ENCODE measurements at places on chromosomes 7 and 10.

GRCh38 chr10:78262860-78263259 is 229.2 kb downstream of the RPS24 start:
- no peak for DNase-seq

GRCh38 chr10:24237801-24238395 is 29.0 kb downstream of the KIAA1217 start:
- no peak for DNase-seq

DNA sequence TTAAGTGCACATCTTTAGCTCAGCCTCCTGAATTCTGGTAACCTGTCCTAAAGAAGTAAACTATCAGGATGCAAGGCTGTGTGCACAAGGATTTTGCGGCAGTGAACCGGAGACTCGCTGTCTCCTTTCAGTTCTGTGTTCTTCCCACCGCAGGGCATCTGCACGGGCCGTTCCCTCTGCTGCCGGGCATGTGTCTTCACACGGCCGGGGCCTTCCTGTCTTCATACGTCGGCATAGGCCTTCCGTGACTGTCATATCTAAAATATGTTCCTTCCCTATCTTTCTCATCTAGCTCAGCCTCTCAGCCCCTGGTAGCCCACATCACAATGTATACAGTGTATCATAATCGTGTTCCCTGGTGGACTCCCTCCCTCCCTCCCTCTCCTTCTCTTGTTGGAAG is 16.4 kb downstream of the PALD1 start:
- peak; percentile 32 for DNase-seq

GRCh38 chr10:1451362-1451888 is 285.9 kb downstream of the ADARB2 start:
- no peak for DNase-seq

DNA sequence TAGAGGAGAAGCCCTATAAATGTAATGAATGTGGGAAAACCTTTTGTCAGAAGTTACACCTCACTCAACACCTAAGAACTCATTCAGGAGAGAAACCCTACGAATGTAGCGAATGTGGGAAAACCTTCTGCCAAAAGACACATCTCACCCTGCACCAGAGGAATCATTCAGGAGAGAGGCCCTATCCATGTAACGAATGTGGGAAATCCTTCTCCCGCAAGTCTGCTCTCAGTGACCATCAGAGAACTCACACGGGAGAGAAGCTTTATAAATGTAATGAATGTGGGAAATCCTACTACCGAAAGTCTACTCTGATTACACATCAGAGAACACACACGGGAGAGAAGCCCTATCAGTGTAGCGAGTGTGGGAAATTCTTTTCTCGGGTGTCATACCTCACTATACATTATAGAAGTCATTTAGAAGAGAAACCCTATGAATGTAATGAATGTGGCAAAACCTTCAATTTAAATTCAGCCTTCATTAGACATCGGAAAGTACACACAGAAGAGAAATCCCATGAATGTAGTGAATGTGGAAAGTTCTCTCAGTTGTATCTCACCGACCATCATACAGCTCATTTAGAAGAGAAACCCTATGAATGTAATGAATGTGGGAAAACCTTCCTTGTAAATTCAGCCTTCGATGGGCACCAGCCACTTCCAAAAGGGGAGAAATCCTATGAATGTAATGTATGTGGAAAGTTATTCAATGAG is 18.9 kb downstream of the RBAK start:
- DNase-seq = no peak

GRCh38 chr7:43112459-43112940 is at the start of gene HECW1:
Gene HECW1 (plus strand): TSS chr7:43112647. CDS start chr7:43243906, 131,259 bp downstream.
- peak; percentile 2 for DNase-seq

DNA sequence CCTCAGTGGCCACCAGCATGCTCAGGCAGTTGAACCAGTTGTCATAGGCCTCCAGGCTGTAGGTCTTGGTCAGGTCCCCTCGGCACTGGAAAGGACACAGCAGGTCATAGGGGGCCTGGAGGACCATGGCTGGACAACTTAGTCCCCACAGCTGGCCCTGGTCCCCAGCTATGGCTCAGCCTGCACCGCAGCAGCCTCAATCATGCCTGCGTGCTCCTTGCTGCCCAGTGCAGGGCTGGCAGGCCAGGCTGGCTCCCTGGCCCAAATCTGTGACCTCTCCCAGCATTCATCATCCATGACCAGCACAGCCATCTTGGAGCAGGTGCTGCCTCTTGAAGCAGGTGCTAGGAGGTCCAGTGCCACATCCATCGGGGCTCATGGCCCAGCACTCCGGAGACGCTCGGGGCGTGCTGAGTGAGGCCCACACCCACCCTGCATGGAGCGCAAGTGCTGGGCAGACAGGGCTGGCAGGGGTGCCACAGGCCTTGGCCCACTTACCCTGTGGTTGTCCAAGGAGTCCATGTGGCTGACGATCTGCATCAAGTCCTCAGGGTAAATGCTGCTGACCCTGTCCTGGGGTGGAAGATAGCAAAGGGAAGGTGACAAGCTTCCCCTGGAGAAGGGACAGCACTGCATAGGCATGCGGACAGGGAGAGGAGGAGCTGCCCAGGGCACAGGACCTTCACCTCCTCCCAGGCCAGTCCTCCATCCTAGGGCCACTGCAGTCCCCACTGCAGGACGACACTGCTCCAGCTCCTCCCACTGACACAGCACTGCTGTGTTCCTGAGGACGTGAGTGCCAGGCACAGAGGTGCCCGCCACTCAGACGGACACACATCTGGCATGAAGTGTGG is 61.7 kb downstream of the CSGALNACT2 start:
- DNase-seq = no peak

DNA sequence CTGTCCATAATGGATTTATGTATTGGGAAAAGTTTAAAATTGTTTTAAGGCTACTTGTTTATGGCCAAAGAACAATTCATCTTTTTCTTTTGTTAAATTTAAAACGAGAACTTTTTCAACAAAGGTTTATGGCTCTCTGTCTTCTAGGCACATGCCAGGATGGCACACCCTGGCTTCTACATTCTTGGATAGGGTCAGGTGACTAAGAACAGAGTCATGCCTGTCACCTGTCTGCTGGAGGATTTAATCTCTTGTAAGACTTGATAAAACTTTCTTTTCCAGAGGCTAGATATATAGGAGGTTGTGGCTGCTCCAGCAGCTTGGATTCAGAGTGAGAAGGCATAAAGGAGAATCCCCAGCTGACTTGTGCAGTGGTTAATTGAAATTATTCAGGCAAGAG is 915.4 kb downstream of the GATA3 start:
- no peak for DNase-seq

GRCh38 chr7:29557954-29558353 is 5.7 kb upstream of the PRR15 start:
- DNase-seq = no peak

- DNase-seq = no peak
These were observed 55.7 kb downstream of the RNF133 start for GRCh38 chr7:122643250-122643649.
